ENCODE measurements at places on chromosomes 2 and 18. TPM values are rescaled to one million over a fixed set of nuclear protein-coding genes. Genes with fewer than 3 reads are reported as not detected.

DNA sequence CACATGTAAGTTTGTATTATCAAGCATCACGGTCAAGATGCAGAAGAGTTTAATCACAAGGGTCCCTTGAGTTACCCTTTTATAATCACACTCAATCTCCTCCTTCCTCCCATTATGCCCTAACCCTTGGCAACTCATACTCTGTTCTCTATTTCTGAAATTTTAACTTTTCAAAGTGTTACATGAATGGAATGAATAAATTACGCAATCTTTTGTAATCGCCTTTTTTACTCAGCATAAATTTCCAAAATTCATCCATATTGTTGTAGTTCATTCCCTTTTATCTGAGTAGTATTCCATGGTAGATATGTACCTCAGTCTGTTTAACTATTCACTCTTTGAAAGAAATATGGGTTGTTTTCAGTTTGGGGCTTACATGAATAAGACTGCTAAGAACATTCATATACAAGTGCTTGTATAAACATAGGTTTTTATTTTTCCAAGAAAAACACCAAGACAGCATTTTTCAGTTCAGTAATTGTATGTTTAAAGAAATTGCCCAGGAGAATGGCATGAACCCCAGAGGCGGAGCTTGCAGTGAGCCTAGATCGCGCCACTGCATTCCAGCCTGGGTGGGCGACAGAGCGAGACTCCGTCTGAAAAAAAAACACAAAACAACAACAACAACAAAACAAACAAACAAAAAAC lies 430.9 kb upstream of the KCNH7 start:
- no peak overlapping the region for H3K27ac ChIP-seq
- no peak overlapping the region for H3K4me3 ChIP-seq
- H3K27me3 ChIP-seq: no peaks in the 10 kb centered on the region
- no peaks in the 10 kb centered on the region for H3K36me3 ChIP-seq

- H3K4me3 ChIP-seq: no peak overlapping the region
- no peak for DNase-seq
- H3K27me3 ChIP-seq: 0 out of 2 replicates have a peak, but pooled peaks cover 3% of the 10 kb centered on the region
- H3K4me1 ChIP-seq: peaks cover 14% of the 10 kb centered on the region
- H3K36me3 ChIP-seq: peaks cover 30% of the 10 kb centered on the region
These were observed 94.7 kb upstream of the BOD1L2 start for GRCh38 chr18:57052173-57052572.

DNA sequence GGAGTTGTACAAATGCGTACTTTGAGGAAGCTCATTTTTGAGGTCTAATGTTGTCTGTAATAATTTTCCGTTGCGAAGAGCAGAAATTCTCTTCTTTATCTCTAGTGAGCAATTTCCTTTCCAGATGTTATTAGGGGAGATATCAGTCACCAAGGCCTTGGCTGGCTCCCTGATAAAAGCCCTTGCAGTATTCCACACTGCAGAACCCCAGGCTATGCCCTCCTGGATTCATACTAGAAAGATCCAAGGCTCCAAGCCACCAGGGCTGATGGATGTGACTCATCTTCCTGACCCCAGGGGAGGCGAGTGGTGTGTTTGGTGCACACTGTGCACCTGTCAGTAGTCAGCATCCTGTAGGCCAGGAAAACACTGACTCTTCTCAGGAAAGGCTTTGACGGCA lies 34.7 kb downstream of the INO80C start:
- no peaks in the 10 kb centered on the region for H3K27me3 ChIP-seq
- H3K36me3 ChIP-seq: peaks cover 3% of the 10 kb centered on the region
- H3K4me3 ChIP-seq: no peak overlapping the region

- no peak overlapping the region for H3K4me3 ChIP-seq
- no peaks in the 10 kb centered on the region for H3K4me1 ChIP-seq
- H3K27me3 ChIP-seq: no peaks in the 10 kb centered on the region
- H3K36me3 ChIP-seq: no peaks in the 10 kb centered on the region
These were observed 304.1 kb upstream of the TNP1 start for GRCh38 chr2:217163987-217164386.

DNA sequence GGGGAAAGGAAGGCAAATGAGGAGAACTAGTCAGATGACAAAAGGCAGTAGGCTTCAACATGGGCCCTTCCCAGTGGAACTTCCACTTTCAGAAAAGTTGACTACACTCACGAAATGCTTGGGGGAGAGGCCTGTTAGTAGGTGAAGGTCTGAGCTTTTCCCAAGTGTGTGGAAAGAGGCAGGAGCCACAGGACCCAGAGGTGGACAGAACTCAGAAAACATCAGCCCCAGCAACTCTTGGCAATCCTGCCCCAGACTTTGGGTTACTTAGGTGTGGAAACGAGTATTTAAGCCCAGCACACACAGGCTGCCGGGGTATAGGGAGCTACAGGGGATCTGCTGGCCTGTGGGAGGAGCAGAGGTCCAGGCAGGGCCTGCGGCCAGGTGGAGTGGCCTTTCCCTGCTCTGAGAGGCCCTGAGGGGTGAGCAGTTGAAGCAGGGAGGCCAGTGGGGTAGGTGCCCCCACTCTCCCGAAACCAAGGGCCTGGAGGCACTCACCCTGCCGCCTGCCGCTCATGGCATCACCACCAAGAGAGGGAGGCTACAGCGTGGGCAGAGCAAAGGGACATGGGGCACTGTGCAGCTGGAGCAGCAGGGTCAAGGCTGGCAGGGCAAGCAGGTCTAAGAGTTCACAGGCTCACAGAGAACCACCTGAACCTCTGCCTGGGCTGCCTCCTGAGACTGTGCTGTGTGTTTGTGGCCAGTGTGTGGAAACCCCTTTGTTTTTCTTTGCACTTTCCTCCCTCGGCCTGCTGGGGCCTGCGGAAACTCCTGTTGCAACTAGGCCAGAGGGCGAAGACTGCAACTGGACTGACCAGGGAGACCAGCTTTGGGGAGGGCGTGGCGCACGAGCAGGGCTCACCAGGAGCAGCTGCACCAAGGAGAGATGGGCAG lies 130.7 kb upstream of the SERTAD2 start:
- H3K27me3 ChIP-seq: no peaks in the 10 kb centered on the region
- no peaks in the 10 kb centered on the region for H3K36me3 ChIP-seq
- no peak overlapping the region for H3K4me3 ChIP-seq
- DNase-seq: no peak
- peaks cover 3% of the 10 kb centered on the region for H3K4me1 ChIP-seq
- H3K27ac ChIP-seq: no peak overlapping the region

GRCh38 chr18:3914109-3914508 lies 464.1 kb downstream of the TGIF1 start:
- DNase-seq: no peak
- no peak overlapping the region for H3K4me3 ChIP-seq
- H3K27me3 ChIP-seq: no peaks in the 10 kb centered on the region
- peaks cover 14% of the 10 kb centered on the region for H3K4me1 ChIP-seq
- H3K36me3 ChIP-seq: no peaks in the 10 kb centered on the region

DNA sequence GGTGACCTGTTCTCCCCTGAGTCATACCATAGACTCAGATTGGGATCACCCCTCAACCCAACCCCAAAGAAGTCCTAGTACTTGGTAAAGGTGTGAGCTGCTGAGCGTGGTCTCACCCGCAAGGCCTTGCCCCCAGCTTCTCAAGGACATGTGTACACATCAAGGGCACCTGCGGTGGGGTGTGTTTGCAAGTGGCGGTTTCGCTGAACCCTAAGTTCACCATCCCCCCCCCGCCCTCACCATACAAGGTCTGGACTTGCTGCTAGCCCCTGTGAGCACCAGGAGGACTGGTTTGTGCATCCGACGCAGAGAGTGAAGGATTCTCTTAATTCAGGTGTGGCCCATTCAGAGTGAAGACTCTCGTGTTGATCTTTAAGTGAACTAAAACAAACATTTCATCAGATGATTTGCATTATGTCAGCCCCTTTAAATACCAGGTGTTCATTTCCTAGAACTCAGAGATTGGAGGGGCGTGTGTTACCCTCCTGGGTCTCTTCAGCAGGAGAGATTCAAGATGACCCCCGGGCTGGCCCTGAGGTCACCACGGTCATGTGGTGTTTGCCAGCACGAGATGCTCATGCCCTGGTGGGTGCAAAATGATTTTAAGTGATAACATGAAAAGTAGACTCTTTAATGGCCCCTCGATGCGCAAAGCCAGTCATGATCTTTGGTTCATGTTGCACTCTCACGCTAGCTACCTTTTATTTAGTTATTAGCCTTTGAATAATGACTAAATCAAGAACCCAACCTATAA lies 27.8 kb downstream of the MTERF4 start:
- H3K4me3 ChIP-seq: no peak overlapping the region
- H3K27me3 ChIP-seq: no peaks in the 10 kb centered on the region
- H3K4me1 ChIP-seq: no peaks in the 10 kb centered on the region
- no peak overlapping the region for H3K27ac ChIP-seq
- DNase-seq: no peak

GRCh38 chr2:80852808-80853139 lies 548.2 kb upstream of the LRRTM1 start:
- no peaks in the 10 kb centered on the region for H3K27me3 ChIP-seq
- no peaks in the 10 kb centered on the region for H3K36me3 ChIP-seq
- no peak overlapping the region for H3K4me3 ChIP-seq
- peak; percentile 33 for DNase-seq

GRCh38 chr2:144102386-144102785 lies 417.5 kb downstream of the ZEB2 start:
- peaks cover 40% of the 10 kb centered on the region for H3K36me3 ChIP-seq
- H3K4me3 ChIP-seq: no peak overlapping the region
- no peak overlapping the region for H3K27ac ChIP-seq

DNA sequence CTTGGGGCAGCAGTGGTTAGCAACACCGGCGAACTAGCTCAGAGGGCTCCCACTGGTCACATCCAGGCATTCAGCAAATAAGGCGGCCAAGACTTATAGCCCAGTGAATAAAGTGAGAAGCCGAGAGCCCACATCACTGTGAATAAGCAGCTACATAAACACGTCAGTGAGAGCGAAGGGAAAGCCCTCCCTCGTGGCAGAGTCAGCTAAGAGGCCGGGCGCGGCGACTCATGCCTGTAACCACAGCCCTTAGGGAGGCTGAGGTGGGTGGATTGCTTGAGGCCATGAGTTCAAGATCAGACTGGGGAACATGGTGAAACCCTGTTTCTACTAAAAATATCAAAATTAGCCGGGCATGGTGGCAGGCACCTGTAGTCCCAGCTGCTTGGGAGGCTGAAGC lies 5.2 kb downstream of the D2HGDH start:
- no peak overlapping the region for H3K4me3 ChIP-seq
- no peak for DNase-seq
- H3K27me3 ChIP-seq: peaks cover 5% of the 10 kb centered on the region
- no peaks in the 10 kb centered on the region for H3K36me3 ChIP-seq

DNA sequence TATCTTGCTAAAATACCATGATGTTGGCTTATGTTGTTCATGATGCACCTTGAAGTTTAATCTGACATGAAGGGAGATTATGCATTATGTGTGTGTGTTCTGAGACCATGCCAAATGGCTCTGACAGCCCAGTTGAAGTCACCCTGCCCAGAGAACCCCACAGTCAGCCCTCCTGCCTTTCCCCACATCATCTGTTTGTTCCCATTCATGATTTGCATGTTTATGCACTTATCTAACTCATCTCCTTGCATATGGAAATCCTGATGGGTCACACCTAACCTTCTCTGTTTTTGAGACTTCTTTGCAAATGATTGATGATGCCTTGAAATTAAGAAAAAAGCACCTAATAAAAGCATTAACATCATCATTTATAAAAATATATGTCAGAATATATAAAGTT lies 752.2 kb downstream of the GALR1 start:
- H3K36me3 ChIP-seq: peaks cover 28% of the 10 kb centered on the region
- no peak overlapping the region for H3K4me3 ChIP-seq
- DNase-seq: no peak
- H3K4me1 ChIP-seq: peaks cover 23% of the 10 kb centered on the region

- no peaks in the 10 kb centered on the region for H3K4me1 ChIP-seq
- H3K27ac ChIP-seq: no peak overlapping the region
- peak; percentile 62 for DNase-seq
- no peaks in the 10 kb centered on the region for H3K27me3 ChIP-seq
These were observed 31.7 kb upstream of the UBXN4 start for GRCh38 chr2:135709992-135710391.

UGT1A8 gene
- total RNA-seq: not detected

B3GNT7 gene
- total RNA-seq: 151 TPM

TSGA10 gene
- 9.3 TPM for total RNA-seq

PUS10 gene
- total RNA-seq: 2.6 TPM

SCYGR4 gene
- total RNA-seq: not detected
